Activated T-cell treated with anti-CD3 and anti-CD28 coated beads for 48 hours (primary cell): ENCODE measurements at places on chromosomes 13 and 19.

GRCh38 chr13:66543780-66544179 is 686.4 kb downstream of the PCDH9 start:
- DNase-seq = no peak

- no peak for DNase-seq
Observed at GRCh38 chr19:49799798-49800376, 13.2 kb downstream of the FUZ start.

GRCh38 chr13:66546534-66547379 is 683.4 kb downstream of the PCDH9 start:
- DNase-seq = no peak

GRCh38 chr19:35000647-35001501 is 751 bp downstream of the GRAMD1A start:
- peak; percentile 53 for DNase-seq

GRCh38 chr13:61927648-61928047 is 512.0 kb upstream of the PCDH20 start:
- no peak for DNase-seq

- DNase-seq = peak; percentile 69
Observed at GRCh38 chr13:46184277-46184699, 2.3 kb upstream of the LCP1 start.

DNA sequence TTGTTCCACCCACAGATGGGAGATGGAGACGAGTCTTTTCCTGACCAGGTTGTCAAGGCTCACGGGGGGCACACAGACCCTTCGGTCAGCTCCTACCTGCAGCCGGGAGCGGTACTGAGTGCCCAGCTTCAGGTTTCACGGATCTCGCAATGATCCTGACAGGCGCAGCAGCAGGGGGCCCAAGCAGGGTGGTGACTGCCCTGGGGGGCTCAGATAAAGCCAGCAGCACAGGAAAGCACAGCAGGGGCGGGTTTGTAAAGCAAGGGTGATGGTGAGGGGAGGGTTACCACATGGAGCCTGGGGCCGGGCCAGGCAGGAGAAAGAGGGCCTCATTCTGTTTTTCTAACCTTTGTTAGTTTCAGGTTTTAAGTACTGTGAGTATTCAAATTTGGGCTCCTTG is 41.7 kb upstream of the ATP11A start:
- DNase-seq = no peak

GRCh38 chr19:3357271-3357991 is 9.0 kb upstream of the NFIC start:
- DNase-seq = no peak
